ENCODE measurements at places on chromosomes 1 and 21.
A peak's percentile ranks its signal among the peaks of the same experiment; 100 is the strongest.

DNA sequence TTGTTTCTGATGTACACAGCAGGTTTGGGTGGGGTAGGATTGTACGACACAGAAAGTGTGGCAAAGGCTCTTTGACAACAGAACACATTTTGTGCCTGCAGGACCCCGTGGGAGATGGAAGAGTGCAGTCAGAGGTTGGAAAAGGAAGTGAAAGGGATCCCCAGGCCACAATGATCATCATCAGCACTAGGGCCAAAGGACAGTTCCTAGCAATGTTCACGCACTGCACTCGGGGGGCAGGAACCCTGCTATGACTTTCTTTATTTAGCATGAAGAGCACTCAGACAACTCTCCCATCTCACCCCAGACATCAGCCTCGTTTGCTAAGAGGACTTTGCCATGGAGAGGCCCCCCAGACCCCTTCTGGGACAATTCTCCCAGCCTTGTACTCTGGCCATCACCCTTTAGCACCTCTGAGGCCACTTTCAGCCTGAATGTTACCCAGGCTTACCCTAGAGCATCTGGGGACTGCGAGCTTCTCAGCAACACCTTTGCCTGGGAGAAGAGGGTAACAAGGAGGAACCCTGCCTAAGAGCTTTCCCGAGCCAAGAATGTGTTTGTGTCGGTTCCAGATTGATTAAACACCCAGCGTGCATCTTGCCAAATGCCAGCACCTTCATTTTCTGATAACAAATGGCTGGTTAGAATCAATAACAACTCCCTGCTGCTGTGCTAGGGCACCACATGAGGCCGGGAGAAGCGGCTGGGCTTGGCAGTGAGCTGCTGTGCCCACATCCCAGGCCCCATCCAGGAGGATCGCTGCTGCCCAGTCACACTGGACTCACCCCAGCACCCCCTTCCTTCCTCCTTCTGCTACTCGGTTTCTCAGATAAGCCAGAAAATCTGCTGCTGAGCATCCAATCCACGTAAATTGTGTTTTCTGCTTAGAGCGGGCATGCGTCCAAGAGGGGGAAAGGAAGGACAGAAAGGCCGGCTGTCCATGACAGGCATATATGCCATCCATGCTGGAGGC is 633.1 kb downstream of the AJAP1 start:
- DNase-seq = no peak

- peak; percentile 52 for DNase-seq
Measured at GRCh38 chr1:33420870-33421775, 9.8 kb downstream of the PHC2 start.

GRCh38 chr1:40075266-40075665 is 21.8 kb downstream of the PPT1 start:
- DNase-seq = no peak

- no peak for DNase-seq
Measured at GRCh38 chr1:213394837-213395236, 343.8 kb downstream of the RPS6KC1 start.

DNA sequence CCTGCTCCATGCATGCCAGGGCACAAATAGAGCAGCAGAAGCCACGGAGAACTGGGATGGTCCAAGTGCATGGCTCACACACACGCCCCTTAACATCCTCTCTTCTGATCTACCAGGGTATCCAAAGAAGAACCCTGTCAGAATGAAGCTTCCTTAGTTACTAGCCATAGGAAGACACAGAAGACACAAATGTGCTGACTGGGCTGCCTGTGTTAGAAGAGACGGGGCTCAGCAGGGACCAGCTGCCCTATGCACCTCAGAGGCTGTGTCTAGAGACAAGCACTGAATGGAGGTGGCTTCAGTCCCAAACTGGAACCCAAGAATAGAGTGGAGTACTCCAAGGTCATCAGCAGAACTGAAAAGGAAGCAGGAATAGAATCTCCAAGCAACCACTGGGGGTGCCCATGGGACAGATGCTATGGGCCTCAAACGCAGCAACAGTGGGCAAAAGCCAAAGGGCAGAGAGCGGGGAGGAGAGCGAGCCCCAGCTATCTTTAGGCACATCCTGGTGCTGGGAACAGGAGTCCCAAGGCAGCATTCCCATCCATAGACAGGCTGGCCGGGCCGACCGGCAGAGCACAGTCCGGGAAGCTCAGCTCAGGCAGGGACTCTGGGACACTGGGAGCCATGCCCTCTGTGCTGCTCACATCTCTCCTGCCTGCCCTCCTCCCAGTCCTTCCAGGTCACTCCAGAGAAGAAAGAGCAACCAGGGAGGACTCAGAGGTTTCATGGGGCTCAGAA is 9.5 kb downstream of the SLC6A9 start:
- DNase-seq = no peak

DNA sequence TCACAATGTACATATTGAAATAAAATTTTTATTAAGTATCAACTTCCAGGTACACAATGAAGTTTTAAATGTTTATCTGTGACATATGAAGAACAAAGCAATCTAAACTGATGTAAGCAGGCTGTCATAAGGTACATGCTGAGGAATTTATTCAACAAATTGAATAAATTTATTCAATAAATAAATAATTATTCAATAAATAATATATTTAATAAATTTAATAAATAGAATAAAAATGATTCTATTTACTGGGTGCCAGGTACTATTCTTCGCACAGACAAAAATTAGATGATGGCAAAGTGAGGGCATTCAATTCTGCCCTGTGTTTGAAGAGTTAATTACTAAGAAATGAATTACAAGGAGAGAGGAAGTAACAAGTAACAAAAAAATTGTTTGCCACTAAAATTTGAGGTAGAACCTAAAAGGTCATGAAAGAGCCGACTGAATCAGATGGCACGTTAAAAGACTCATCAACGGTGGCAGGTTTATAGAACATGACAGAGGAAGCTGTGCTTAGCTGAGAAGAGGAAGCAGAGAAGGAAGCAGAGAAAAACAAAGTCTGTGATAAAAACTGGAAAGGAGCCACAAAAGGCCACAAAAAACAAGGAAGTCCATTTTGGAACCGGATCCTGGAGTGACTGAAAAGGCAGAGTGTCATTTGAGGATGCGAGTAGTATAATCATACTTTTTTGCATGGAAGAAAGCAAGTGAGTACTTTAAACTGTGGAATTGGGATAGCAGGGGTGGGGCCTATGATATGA is 2.2 kb upstream of the USP24 start:
- no peak for DNase-seq

Measured in amniotic epithelial cell (primary cell).